Epithelial cell of prostate (primary cell): ENCODE measurements at places on chromosomes 2 and 18.

- no peak for DNase-seq
Measured at GRCh38 chr18:74896390-74896991, 298.8 kb downstream of the ZNF407 start.

DNA sequence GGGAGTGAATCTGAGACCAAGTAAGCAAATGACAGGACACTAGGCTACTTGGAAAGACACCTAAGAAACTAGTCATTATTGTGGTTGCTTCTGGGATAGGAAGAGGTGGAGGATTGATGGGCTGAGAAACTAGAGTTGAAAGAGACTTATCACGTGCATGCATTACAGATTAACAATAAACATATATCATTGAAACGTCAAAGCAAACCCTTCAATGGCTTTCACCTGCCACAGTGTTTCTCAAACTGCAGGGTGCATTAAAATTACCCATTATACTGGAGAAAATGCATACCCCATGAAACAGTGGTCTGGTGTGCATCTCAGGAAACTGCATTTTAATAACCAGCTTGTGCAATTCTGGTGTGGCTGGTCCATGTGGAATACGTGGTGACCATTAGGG lies 318.8 kb downstream of the SMAD2 start:
- no peak for DNase-seq

- no peak for DNase-seq
Measured at GRCh38 chr2:174846218-174846617, 81.9 kb upstream of the CHRNA1 start.

DNA sequence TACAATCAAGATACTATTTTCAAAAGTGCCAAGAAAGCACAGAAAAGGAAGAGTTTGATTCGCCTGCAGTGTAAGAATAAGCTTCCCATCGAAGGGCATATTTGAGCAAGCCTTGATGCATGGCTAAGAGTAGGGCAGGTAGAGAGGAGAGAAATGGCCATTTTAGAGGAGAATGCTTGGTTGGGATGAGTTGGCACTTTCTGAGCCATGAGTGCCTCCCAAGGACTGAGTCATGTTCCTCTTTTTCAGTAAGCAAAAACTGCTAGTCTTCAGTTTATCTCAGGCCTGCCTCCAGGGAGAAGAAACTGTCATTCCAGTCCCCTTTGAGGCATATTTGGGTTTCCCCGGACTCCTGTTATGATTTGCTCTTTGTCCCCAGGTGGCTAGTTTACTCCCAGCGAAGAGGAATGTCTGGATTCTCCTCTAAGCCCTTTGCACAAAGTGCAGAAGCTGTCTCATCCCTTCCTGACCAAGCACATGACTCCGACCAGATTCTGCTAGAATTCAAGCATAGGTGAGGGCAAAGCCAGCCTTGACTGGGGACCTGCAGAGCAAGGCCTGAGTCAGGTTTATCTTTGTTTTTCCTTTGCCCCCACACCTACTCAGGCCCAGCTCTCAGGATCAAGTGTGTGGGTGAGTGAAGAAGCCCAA lies 115.2 kb downstream of the TTC32 start:
- no peak for DNase-seq

- DNase-seq = no peak
Measured at GRCh38 chr2:7394195-7394594, 477.0 kb downstream of the RNF144A start.

GRCh38 chr2:7725171-7725849 lies 808.1 kb downstream of the RNF144A start:
- no peak for DNase-seq

DNA sequence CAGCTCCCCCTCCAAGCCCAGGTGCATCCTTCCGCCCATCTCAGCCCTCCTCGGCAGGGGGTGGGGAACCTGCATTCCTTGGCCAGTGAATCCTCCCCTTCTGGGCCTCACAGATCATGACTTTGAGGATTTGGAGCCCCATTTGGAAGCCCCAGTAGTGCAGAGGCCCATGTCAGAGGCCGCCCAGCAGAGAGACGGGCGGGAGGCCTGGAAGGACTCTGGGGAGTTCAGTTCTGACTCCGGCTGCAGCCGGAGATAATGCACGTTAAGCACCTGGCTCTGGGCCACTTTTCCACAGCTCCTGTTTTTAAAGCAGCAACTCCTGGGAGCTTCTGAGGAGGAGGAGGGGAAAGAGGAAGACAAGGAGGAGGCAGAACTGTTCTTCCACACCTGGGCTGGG lies 14.9 kb downstream of the ATOH8 start:
- DNase-seq = no peak

- DNase-seq = peak; percentile 62
Measured at GRCh38 chr2:146817613-146818012, 1027.2 kb upstream of the ACVR2A start.

GRCh38 chr2:178531168-178531567 lies 50.9 kb downstream of the PLEKHA3 start:
- no peak for DNase-seq

GRCh38 chr2:228549441-228550007 lies 368.0 kb upstream of the SPHKAP start:
- DNase-seq = no peak

GRCh38 chr2:65227020-65227455 lies 593 bp upstream of the ACTR2 start:
- DNase-seq = no peak

DNA sequence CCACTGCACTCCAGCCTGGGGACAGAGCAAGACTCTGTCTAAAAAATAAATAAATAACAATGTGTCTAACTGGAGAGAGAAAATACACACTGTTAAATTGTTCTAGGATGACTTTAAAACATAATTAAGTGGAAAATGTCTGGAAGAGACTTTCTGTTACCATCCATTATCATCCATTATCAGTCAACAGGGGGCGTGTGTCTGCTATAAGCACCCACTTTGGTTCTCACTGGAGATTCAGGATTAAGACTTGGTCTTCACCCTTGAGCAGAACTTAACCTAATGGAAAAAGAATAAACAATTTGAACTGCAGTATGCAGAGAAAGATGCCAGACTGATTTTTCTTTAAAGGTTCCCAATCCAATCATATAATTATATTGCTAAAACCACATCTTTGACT lies 999.8 kb upstream of the GYPC start:
- DNase-seq = no peak

DNA sequence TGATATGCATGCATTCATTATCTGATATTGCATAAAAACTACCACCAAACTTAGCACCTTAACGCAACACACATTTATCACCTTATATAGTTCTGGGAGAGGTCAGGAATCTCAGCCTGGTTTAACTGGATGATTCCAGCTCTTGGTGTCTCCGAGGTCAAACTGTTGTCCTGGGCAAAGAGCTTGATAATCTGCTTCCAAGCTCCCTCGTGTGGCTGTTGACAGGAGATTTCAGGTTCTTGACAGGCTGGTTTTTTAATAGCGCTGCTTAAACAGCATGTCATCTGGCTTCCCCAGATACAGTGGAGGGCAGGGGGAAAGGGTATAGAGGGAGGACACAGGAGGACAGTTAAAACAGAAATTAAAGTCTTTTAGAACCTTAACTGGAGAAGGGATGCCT lies 785.0 kb downstream of the CNTNAP5 start:
- no peak for DNase-seq

DNA sequence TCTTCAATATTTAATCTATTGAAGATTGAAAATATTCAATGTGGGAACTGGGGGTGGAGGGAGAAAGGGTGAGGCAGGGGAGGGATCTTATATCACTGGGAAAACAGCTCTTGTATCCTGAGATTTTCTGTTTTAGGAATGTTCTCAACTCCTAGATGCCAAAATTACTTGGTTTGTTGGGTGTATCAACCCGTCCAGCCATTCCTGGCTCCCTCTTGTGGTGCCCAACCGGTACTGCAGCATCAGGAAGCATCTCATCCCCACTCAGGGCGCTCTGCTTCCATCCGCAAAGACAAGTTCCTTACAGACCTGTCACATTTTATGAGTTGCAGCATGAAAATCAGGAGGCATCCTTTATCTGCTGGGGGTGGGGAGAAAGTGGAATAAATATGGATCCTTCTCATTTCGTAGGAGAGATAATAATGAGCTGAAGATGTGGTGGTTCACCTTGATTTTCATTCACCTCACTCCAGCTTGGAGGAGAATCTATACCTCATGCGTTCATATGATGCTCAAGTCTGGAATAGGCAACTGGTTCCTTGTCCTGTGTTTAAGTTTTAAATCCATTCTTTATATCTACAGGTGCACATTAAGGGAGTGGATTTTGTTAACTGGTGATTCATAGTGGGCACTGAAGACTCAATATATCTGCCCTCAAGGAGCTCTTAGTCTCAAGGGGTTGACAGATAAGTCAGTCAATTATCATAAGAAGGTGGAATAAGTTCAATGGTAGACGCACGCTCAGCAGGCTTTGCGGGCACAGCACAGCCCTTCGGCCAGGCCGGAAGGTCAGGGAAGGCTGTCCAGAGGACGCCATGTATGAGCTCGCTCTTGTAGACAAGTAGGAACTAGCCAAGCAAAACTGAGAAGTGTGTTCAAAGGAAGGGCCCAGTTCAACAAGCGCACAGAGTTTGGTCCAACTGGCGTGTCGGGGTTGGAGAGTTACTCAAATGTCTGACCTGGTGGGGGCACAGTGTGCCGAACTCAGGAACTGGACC lies 127.3 kb downstream of the RNF144A start:
- DNase-seq = no peak

DNA sequence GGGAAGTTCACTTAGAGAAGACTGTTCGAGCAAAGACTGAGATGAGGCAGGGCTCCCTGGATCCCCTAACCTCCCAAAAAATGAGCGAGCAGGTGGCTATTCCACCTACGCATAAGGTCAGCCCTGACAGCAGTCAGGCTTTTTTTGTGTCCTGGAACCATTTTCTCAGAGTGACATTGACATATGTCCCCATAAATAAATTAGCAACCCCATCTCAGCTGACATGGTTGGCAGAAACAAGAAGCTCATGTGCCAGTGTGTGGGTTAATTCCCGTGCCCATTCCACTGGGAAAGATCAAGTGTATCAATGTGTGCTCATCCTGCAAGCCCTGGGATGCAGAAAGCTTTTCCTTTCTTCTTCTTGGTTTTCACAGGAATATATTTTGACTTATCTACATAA lies 740.4 kb upstream of the CELF4 start:
- DNase-seq = no peak

DNA sequence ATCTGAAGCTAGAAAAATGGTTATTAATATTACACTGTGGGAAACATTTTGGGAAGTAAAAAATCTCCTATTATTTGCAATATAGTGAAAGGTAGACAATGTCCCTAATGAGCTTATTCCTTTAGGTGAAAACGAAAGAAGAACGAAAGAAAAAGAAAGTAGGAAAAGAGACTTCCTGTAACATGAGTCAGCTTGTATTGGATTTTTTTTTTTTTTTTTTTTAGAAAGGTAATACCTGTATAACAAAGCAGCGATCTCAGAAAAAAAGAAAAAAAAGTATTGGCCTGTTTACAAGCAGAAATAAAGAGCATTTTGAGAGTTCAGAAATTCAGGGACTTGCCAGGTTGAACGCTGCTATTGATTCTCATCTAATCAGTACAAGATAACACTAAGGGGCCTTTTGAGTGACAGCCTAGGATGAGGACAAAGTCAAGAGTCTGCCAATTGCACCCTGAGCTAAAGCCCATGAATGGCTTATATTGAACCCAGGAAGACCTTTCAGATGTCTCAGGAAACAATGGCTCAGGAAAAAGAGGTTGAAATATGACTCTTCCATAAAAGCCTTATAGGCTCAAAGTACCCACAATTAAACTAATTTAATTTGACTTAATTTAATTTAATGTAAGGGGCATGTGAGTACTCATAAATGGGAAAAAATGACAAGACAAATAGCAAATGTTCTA lies 615.6 kb upstream of the CDH2 start:
- DNase-seq = no peak

DNA sequence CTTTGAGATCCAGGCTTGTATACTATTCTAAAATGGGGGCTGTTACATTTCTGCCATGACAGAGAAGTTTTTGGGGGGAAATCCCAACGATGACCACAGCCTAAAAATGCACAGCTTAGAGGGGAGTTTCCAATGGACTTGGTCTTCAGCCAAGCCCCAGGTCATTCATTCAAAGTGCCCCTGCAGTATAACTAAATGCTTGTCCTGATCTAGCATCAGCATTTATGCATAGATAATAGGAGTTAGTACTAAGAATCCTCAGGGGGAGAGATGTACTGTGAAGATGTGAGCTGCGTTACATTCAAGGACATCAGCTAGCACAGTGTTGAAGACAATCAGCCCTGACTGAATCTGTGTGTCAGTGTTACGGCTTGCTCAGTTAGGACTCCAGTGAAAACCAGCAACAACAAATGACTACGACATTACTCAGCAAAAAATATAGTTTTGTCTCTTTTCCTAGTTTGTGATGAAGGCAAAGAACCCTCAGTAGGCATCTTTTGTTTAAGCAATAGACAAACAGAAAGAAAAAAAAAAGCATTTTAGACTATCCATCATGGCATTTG lies 160.9 kb downstream of the ZEB2 start:
- no peak for DNase-seq

GRCh38 chr2:36582951-36583350 lies 15.0 kb downstream of the FEZ2 start:
- no peak for DNase-seq

DNA sequence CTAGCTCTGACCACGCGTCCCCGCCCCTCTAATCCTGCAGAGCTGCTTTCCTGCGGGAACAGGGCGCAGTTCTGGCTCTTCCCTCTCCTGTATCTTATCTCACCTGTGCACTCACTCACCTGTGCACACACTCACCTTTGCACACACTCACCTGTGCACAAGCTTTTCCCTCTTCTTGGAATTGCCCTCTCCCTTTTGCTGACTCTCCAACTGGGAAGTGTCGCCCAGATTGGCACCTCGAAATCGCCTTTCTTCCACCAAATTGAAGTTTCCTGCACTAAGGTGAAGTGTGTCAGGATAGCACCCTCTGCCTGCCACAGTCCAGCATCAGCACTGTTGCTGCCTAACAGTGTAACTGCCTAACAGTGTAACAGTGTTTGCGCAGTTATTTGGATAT lies 566 bp upstream of the CMPK2 start:
- DNase-seq = no peak

DNA sequence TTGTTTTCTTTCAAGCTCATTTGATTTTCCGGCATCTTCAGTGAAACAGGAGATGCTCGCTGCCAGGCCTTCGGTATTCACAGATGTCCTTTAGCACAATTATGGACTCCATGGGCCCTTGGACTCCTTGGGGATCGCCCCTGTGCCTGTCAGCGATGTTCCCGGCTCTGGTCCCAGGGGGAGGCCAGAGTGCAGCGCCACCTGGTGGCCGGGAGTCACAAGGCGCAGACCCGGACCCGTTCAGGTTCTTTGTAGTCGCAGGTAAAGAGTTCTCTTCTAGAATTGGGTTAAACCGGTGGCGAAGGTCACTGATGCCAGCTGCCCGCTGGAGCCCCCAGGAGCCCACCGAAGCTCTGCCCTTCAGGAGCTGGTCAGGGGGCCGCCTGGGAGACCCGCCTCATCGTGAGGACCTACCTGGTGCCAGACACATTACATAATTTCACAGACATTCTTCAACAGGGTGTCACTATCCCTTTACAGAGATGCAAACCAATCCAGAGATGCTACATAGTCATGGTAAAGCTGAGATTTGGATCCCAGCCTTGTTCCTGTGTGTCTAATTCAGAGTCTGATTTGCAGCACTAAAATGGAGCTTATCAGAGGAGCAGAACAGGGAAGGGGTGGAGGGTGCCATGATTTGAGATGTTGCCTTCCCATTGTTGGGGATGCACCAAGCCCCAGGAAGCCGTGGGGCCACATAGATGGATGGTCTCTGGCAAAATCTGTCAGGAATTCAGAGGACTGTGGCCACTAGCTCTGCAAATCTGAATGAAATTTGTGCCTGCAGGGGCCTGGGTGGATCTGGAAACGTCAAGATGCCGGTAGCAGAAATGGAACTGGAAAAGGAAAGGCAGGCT lies 6.0 kb upstream of the INPP5D start:
- no peak for DNase-seq
